Glomerular endothelial cell (primary cell): ENCODE measurements at places on chromosomes 1 and 21. TPM values are rescaled to one million over a fixed set of nuclear protein-coding genes. Genes with fewer than 3 reads are reported as not detected.

Gene CADM3
- 0.76 TPM in 1 of 2 replicates, not detected in the other for total RNA-seq

Gene OR11L1
- not detected in 2 replicates for total RNA-seq

Gene FABP3
- total RNA-seq = 9.3 TPM in 1 of 2 replicates, not detected in the other

Gene ADAMTSL4
- 1.3 and 2.6 TPM in 2 replicates for total RNA-seq

Gene LCA5L
- 0.53 and 2.0 TPM in 2 replicates for total RNA-seq

Gene KCNE2
- not detected in 2 replicates for total RNA-seq

Gene CLCA4
- not detected in 2 replicates for total RNA-seq

DNA sequence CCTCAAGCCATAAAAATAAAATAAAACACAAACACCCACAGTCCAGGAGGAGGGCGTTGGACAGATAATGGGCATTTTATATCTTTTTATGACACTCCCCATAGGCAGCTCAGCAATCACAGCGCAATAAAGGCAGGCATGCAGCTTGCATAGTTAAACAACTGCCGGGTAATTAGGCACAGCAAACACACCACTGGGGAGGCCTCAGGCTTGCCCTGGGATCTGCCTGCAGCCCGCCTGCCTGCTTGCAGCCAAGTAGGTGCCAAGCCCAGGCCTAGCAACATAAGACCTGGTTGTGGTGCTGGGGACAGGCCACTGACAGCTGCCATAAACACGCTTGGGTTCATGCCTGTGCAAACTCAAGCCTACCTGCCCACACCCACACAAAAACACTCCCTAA is 54.2 kb downstream of the DMAP1 start:
- no peak for DNase-seq

DNA sequence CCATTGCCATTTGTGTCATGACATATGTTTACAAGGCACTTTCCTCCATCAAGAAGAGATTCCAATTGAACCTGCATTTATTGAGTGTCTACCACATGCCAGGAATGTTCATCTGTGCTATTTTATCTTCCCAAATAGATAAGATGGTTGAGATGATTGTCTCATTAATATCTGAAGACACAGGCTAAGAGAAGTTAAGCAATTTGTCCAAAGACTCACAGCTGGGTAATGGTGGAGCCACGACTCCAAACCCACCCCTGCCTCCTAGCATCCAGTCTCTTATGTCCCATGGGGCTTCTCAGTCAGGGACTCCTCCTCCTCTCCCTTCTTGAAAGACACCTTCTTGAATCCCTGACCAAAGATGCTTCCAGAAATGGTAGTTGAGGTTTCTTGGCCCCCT is 68.1 kb downstream of the STUM start:
- no peak for DNase-seq

DNA sequence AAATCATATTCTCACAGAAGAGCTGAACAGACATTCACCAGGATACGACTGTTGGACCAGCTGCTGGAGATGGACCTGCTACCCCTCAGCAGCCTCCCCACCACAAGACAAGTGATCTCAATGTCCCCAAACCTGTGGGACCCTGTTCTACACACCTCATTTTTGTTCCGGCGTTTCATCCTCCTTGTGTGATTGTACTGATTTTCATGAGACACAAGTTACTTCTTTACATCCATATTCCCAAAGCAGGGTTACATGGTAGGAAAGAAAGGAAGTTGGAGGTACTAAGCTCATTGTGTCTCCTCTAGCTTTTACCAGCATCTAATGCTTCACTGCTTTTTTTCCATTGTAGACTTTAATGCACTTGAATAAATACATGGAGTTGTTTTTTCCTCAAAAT is 8.7 kb downstream of the ADAMTS1 start:
- no peak for DNase-seq

DNA sequence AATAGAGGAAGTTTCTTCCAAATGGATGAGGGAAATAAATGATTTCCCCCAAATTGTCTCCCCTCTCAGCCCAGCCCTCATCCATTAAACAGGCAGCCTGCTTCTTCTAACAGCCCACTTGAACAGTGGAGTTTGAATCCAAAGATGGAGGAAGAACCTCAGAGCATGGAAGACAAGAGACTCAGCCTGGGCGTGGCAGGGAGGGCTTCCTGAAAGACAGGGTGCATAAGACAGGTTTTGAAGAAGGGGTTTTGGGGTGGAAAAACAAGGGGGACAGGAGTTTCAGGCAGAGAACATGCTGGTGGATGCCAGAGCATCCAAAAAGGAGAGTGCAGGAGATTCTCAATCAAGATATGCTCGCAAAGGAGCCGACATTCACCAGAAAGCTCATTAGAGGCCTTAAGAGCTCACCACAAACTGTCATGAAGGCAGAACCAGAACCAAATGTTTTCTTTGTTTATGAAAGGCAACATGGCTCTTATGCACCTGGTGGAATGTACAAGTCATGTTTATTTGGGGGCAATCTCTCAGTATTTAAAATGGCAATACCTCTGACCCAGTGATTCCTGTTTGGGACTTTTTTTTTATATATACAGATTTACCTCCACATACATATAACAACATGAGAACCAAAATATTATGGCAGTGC is 26.5 kb upstream of the TSPEAR start:
- DNase-seq = no peak

GRCh38 chr1:68376441-68376840 is 73.3 kb downstream of the RPE65 start:
- no peak for DNase-seq

DNA sequence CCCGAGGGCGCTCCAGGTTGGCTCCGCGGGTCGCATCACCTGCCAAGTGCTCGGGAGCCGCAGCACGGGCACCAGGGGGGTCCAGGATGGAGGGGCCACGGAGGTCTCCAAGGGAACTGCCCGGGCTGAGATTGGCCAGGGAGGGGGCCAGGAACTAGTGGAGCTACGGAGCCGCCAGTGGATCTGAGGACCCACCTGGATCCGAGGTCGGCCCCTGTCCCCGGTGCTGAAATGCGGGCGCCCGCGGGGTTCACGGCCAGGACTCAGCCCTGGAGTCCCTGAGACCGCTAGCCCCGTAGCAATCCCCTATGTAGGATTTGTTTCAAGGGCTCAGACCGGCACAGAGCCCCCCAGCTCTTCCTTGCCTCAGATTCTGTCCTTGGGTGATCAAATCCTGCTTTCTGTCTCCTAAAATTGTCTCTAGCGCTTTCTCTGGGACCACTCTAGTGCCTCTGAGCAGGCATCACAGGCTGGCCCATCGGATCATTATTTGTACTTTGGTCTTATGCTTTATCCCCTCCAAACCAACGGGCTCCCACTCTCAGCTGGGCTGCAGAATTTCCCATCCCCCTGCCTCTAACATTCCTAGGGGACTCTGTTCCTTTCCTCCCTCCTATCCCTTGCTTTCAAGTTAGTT is 27.3 kb downstream of the KIAA2013 start:
- no peak for DNase-seq

- no peak for DNase-seq
These were observed 17.5 kb downstream of the GTF2B start for GRCh38 chr1:88873737-88874349.

- no peak for DNase-seq
These were observed 319.0 kb downstream of the MATN1 start for GRCh38 chr1:30404341-30404740.

DNA sequence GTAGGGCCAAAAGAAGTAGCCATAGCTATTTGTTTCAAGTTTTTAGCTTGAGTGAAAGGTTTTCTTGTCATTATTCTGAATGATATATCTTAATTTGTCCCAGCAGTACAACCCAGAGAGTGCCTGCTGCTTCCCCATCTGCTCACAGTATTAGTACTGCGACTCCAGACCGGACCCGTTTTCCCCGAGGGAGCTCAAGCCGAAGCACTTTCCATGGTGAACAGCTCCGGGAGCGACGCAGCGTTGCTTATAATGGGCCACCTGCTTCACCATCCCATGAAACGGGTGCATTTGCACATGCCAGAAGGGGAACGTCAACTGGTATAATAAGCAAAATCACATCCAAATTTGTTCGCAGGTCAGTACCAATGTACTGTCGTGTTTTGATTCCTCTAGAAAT is 37.2 kb upstream of the C1orf115 start:
- no peak for DNase-seq

- no peak for DNase-seq
These were observed 8.9 kb downstream of the COQ8A start for GRCh38 chr1:226948996-226949395.

DNA sequence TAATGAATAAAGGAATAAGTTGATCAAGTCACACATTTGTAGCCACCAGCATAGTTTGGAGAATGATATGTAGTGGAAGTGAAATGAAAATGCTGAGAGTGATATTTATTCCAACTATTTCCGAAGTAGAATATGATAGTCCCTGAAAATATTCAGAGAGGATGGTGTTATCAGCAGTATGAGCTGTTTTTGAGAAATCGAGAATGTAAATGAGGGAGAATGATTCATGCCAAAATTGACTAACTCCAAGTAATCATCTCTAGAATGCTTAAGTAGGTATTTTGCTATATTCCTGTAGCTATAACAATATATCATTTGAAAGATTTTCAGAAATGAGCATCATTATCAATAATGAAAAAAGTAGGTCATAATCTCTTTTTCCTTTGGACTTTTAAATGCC is 178.9 kb downstream of the PDE4B start:
- DNase-seq = no peak

GRCh38 chr21:37197746-37198145 is 69.4 kb downstream of the VPS26C start:
- DNase-seq = no peak

- DNase-seq = no peak
These were observed 62.2 kb downstream of the MYOM3 start for GRCh38 chr1:24049733-24050132.

- DNase-seq = no peak
These were observed 49.9 kb upstream of the ZC3H12A start for GRCh38 chr1:37424523-37424922.

- DNase-seq = no peak
These were observed 1.6 kb upstream of the PADI4 start for GRCh38 chr1:17306407-17306806.
